ENCODE measurements at places on chromosomes 12 and 14.

- no peak for DNase-seq
Observed at GRCh38 chr12:690466-690865, 27.2 kb upstream of the NINJ2 start.

GRCh38 chr12:62130402-62130801, 129.8 kb upstream of the USP15 start:
- DNase-seq = no peak

DNA sequence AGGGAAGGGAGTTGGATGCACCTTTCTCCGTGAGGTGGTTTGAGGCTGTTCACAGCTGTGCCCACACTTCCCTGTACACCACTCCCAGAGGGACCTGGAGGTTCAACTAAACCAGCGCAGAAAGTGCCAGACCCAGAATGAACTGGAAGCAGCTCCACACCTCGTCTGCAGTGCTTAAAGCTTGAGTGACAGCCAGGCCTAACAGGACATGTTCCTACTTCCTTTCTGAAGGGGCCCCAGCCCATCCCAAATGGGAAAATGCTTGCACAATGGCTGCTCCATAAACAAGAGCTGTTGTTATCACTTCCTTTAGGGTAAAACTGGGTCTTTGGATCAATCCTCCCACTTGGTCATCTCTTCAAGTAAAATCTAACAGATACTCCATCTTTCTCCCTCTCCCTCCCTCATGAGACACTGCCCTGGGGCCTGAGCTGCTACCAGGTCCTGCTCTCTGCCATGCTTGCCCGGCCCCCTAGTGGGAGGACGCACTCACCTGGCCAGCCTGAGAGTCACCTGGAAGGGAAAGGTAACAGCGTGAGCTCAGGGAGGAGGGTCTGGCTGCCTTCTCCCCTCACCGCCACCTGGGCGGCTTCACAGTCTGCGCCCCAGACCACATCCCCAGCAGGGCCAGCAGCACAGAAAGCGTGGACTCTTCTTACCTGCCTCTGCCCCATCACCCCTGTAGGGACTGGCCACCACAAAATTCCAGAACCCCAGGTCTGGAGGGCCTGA, 33.5 kb downstream of the ISCA2 start:
- DNase-seq = no peak

DNA sequence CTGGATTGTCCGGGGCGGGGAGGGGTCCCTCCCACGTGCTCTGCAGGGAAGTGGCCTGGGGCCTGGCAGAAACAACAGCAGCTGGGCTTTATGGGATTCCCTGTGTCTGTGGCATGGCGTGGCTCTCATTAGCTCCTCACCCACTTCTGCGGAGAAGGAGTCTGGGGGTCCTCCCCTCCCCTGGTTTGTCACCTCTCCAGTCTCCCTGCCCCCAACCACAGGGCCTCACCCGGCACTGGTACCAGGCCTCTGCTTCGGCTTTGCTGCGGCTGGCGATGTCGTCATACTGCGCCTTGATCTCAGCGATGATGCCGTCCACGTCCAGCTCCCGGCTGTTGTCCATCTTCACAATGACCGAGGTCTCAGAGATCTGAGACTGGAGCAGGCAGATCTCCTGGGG, 6.4 kb downstream of the KRT82 start:
- no peak for DNase-seq

- no peak for DNase-seq
Observed at GRCh38 chr14:58709949-58710348, 72.2 kb downstream of the DACT1 start.

DNA sequence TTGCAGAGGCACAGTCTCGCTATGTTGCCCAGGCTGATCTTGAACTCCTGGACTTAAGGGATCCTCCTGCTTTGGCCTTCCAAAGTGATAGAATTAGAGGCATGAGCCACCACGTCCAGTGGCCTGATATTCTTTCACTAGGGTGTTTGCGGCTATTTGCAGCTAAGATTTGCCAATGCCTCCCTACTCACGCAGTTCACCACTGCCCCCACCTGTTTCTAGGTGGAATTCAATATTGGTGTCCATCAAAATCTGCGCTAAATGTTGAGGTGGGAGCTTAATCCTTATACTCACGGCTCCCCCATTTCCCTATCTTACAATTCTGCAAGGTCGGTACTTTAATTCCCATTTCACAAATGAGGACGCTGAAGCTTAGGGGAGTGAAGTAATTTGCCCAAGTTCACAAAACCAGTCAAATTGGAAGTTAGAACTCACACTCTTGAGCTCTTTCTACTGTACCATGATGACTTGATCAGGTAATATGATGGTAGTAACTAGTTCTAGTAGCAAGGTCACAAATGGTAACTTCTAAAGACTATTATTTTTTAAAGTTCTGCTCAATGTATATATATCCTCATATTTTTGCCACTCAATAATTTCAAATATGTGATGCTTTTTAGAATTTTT, 22.1 kb upstream of the LRRC9 start:
- DNase-seq = no peak

DNA sequence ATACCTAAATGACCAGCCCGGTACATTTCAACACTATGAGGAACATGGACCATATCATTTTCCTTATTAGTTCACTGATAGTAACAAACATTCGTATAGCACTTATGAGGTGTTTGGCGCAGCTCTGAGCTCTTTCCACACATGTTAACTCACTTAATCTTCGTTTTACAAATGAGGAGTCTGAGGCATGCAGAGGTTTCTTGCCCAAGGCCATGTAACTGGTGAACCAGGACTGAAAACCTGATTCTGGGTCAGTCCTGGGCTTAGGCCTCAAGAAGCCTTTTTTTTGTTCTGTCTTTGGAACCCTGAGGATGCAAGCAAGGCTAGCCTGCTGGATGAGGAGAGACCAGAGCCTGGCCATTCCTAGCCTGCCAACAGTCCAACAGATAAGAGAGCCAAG, 55.0 kb downstream of the C14orf132 start:
- no peak for DNase-seq

- no peak for DNase-seq
Observed at GRCh38 chr12:132423251-132423819, 66.6 kb upstream of the FBRSL1 start.

DNA sequence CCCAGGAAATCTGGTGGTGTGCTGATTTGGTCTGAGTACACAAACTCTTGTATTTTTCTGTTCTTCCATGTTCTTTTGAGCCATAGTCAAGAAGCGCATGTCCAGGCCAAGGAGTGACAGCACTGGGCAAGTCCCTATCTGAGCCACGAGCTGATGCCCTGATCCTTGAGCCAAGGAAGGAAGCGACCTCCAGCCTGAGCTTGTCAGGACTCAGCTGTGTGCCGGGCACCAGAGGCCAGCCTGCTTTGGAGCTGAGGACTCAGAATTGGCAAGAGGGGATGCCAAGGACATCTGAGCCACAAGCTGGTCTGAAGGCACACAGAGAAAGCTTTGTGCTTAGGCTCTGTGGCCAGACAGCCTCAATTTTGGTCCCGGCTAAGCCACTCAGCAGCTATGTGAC, 52.6 kb downstream of the GALNT16 start:
- DNase-seq = no peak

DNA sequence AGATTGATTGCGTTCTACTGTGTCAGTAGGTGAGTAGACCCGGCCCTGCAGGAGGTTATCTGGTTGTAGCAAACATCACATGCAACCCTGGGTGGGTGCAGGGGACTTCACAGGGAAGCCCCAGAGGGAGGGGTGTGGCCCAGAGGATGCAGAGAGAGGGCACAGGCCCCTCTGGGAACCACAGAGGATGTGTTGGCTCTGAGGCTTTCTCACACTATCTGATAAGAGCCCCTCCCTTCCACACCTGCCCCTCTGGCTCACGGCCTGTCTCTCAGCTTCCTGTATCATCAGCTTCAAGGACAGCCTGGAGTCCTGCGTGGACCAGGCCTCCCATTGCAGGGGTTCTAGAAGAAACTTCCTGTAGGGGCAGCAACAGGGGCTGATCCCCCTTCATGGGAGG, 101.9 kb downstream of the RIN3 start:
- DNase-seq = peak; percentile 59

GRCh38 chr12:3924761-3925160, 51.6 kb upstream of the PARP11 start:
- no peak for DNase-seq

GRCh38 chr14:72454388-72455160, 439.3 kb downstream of the DPF3 start:
- no peak for DNase-seq

DNA sequence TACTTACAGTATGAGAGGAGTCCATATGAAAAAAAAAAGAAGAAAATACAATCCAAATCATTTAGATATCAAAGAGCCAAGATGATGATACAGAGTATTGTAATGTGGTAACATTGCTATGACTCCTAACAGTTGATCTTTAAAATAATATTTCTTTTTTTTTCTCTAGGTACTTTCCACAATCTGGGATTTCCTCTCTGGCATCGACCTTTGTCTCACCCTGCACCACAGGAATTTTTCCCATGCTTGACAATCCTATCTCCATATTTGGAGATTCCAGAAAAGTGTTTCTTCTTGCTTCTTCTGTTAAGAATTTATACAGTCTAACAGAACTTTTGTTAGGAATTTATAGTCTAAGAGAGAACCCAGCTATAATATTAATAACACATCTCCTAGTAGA, 184.4 kb downstream of the ITPR2 start:
- no peak for DNase-seq

- DNase-seq = no peak
Observed at GRCh38 chr14:68269136-68269927, 449.8 kb downstream of the RAD51B start.

DNA sequence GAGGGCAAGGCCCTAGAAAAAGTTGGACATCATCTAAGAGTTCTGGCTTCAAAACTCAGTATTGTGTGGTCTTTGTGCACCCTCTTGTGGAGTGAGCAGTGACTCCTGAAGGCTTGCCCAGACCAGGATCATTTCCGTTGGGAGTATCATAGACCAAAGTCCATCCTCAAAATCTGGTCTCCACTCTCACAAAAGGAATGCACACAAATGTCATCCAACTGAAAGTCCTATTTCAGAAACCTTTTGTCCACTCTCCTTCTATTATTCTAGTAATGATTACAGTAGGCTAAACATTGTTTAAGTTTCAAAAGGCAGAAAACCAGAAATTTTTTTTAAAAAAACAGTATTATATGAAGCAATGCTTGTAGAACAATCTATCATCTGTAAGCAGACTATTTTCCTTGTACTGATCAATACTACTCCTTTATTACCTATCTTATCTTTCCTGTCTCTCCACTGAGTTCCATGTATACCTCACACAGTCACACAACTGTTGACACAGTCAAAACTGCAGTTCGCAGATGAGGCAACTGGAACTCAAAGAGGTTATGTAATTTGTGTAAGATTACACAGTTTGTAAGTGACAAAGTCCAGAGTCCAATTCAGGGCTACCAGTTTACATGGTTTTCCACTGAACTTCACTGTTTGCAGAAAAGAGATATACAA, 41.4 kb downstream of the COX16 start:
- DNase-seq = no peak

- no peak for DNase-seq
Observed at GRCh38 chr12:105229371-105229770, 6.6 kb downstream of the APPL2 start.

DNA sequence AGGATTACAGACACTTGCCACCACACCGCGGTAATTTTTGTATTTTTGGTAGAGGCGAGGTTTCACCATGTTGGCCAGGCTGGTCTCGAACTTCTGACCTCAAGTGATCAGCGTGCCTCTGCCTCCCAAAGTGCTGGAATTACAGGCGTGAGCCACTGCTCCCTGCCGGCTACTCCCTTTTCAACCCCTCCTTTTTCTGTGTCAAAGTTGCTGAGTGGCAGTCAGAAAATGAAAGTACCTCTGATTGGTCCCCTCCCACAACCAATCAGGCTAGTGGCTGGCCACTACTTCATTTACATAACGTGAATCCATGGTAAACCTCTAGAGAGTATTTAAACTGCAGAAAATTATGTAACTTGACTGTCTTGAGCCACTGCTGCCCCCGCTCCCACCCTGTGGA, 5.9 kb downstream of the RESF1 start:
- no peak for DNase-seq

DNA sequence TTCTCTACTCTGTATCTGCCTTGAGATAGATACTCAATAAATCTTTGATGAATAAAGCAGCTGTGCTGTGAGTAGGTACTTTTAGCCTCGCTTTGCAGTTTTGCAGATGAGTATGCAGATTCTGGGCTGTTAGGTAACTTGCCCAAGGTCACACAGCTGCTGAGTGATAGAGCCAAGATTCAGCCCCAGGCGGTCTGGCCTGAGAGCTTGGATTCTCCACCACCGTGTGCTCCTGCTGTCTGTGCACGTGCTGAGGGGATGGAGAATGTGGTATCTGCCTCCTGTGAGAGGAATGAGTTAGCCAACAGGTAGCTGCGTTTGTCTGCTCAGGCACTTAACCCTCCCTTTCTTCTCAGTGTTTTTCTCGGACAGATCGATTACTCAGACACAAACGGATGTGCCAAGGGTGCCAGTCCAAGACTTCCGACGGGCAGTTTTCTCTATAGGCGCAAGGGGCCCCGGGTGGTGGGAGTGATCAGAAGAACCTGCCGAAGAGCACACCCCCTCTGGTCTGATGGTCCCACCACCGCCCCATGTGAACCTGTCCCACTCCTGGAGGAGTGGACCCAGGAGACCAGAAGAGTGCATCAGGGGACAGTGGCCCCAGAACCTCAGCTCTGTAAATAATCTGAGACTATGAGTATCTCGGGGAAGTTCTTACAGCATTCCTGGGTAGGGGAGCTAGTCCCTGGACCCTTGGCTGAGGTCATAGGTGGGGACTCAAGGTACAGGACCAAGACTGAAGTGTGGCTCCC, 6.6 kb upstream of the CSAD start:
- no peak for DNase-seq

DNA sequence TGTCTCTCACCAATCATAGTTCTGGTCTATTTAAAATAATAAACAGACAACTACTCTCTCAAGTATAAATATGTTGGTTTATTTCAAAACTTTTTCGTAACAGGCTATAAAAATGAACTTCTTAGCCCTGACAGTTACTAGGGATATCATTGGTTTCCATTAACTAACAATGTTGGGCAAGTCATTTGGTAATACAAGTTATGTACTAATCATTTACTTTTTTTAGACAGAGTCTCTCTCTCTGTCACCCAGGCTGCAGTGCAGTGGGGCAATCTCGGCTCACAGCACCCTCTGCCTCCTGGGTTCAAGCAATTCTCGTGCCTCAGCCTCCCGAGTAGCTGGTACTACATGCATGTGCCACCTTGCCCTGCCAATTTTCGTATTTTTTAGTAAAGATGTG, 14.6 kb upstream of the KANSL2 start:
- DNase-seq = no peak

- DNase-seq = no peak
Observed at GRCh38 chr12:110135806-110136205, 11.6 kb downstream of the IFT81 start.
